ENCODE measurements at places on chromosomes 5 and 9.

DNA sequence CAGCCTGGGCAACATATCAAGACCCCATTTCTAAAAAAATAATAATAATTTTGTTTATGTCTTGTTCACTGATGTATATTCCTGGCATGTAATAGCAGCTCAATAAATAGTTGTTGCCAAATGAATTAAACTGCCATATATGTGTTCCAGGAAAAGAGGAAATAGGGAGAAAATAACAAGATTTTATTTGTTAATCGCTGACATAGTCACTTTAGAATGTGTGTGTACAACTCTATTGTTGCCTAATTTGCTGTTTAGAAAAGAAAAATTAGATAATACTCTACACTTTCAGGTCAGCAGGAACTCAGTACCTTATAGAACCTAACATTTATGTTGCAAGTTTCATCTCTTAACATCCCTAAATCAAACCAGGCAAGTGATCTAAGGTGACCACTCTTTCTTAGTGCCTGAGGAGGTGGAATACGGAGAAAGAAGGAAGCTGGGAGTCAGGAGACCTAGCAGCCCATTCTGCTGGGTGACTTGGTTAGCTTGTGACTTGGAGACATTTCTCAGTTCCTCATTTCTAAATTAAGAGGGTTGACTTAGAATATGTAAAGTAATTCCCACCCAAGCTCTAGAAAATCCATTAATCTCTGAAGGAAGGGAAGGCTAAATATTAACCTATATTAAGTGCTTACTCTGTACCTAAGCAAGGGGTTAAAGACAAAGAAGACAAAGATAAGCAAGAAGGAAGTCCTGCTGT is 110.3 kb upstream of the IQGAP2 start:
- no peak for DNase-seq

- DNase-seq: no peak
Observed at GRCh38 chr5:160450164-160450932, 28.7 kb downstream of the PTTG1 start.

- DNase-seq: no peak
Observed at GRCh38 chr9:126342621-126343031, 16.0 kb downstream of the MVB12B start.

DNA sequence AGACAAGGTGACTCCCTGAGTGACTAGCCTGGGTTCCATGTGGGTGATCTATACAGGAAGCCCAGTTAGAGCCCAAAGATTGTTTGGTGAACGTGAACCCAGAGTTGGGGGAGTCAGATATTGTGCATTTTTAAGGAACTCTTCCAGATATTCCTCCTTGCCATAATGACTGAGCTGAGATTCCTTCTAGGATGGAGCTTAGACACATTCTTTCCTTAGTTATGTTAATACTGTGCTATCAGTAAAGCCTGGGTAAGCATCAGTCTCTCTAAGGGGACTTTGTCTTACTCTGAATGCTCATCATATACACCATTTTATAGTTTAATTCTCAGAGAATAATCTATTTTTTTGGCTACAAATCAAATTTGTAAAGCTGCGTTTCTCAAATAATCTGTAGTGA is 68.1 kb downstream of the FOXB2 start:
- DNase-seq: no peak

- DNase-seq: no peak
Observed at GRCh38 chr5:137699336-137700281, 36.3 kb downstream of the KLHL3 start.

- DNase-seq: no peak
Observed at GRCh38 chr5:37015795-37016666, 139.5 kb downstream of the NIPBL start.

GRCh38 chr9:136045595-136046553 is 49.2 kb downstream of the NACC2 start:
- no peak for DNase-seq

DNA sequence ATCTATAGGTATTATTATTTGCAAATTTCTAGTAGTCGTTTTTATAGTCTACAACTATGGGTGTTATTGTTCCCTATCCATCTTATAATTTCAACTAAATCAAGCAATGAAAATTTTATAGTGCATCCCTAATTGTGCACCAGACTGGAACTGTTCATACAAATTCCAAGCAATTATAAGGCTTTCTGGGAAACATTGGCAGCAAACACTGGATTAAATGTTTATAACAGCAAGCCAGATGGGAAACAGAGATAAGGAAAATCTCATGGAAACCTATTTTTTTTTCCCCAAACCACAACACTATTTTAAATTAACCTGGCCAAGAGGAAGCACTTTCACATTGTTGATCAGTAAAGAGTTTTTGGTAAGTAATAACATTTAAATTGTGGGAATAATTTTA is 524.3 kb downstream of the RASEF start:
- no peak for DNase-seq

GRCh38 chr9:103999375-104000062 is 94.6 kb upstream of the SMC2 start:
- DNase-seq: no peak

- DNase-seq: no peak
Observed at GRCh38 chr9:91783876-91784672, 166.0 kb downstream of the ROR2 start.

DNA sequence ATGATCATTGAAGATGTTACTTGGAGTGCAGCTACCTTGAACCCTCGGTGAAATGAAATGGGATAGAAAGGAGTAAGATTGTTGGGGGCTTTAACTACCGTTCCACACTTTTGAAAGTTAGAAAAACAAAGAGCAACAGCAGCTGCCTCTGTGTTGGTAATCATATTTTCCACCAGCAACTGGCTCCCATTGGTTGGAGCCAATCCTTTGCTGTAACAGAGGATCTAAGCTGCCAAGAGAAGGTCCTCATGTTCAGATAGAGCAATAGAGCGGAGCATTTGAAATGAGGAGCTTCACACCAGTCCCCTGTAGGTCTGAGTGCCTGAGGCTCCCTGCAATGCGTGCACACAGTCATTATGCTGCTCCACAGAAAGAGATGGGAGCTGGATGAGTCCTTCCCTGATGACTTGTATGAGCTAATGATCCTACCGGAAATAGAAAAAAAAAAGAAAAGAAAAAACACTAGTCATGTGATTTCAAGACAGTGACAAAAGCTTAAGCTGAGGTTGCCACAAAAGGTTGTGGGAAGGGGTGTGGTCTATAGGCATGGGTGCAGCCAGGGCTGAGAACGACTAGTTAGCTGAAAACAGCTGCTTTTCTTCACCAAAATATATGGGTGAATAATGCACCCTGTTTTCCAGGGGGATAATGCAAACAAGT is 300.7 kb downstream of the MLLT3 start:
- no peak for DNase-seq

DNA sequence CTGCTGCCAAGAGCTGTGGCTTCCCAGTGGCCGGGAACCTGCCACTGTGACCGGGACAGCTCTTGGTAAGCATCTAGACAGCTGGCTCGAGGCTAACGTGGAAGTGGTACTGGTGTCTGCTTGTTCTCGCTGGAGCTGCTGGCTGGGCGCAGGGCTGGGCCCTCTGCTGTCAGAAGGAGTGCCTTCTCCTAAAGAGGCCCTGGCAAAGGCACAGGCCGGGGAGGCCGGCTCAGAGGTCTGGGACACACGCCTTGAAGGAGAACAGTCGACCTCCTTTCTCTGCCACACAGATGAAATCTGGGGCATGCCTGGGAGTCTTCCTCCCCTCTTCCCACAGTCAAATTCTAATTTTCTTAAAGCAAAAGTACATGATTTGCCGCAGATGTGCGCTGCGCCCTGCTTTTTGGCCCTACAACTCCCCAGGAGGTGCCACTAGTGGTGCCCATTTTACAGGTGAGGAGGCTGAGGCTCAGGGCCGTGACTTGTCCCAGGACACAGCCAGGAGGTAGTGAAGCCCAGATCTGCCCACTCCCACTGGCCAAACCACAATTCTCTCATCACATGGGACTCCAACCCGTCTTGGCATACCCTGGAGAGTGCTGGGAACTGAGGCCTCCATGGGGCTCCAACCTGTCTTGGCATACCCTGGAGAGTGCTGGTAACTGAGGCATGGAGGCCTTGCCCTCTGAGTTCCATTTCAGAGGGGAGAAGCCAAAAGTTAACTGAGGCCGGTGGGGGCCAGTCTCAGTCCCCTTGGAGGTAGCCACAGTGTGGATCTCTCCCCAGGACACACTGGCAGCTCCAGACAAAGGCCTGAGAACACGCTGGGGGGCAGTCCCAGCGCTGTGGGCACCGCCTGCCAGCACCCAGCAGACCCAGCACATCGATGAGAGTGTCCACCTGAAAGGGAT is 12.0 kb upstream of the RXRA start:
- DNase-seq: no peak

DNA sequence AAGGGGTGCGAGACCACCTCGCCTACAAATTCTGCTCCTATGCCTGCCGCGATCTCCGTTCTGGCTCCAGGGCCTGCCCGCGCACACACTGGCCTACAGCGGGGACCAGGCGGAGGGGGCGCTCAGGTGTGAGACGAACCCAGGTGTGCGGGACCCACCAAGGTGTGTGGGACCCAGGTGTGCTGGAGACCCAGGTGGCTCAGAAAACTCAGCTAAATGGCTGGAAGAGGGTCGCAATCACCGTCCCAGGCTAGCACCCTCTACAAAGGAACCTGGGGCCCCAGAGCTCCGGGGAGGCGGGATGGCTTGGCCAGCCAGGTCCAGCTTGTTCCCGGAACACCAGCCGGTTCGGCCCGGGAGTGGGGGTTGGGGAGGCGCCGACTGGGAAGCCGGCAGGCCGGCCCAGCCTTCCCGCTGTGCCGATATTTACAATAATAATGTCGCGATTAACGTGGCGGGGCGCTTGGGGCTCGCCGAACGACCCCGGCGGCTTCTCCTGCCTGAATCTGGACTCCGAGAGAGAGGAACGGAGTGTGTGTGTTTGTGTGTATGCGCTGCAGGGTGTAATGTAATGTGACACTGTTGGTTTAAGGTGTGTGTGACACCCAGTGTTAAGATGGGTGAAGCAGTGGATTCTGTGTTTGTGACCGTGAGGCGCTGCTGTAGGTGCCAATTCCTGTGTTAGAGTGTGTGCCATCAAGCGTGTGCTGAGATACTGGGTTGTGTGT is 1.4 kb downstream of the PCDH1 start:
- no peak for DNase-seq

DNA sequence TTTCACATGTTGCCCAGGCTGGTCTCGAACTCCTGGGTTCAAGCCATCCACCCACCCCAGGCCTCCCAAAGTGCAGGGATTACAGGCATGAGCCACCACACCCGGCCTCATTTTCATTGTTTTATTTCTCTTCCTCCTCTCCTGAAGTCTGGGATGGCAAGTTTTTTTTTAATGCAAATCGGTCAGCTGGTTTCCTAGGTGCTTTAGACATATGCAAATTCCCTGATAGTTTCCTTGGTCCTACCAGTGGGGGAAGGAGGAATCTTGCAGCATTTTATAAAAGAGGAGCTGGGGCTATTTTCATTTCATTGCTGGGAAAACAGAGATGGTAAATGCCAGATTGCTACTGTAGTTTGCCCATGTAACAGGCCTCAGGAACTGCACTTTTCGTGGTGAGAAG is 179.4 kb downstream of the ACTL7B start:
- DNase-seq: no peak

- no peak for DNase-seq
Observed at GRCh38 chr5:120779674-120780073, 315.6 kb downstream of the PRR16 start.

DNA sequence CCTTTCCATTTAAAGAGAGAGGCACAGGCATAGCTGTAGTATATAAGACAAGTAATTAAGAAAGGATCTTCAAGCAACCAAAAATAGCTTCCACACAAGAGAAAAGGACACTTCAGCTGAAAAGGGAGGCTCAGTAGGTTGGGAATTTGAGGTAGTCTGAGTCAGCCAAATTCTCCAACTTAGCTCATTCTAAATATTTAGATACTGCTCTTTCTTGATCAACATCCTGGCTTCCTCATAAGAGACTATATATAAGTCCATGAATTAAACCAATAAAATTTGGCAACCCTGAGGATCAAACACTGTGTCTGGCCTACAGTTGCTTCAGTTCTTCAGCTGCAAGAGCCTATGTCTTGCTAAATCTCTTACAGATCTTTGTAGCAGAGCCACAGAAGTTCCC is 17.8 kb downstream of the HINT1 start:
- DNase-seq: no peak

- no peak for DNase-seq
Observed at GRCh38 chr9:12849486-12850003, 74.7 kb downstream of the LURAP1L start.

GRCh38 chr9:134922932-134923240 is 5.2 kb upstream of the FCN1 start:
- no peak for DNase-seq

Measured in activated naive CD4-positive, alpha-beta T cell (primary cell).